ENCODE measurements at places on chromosomes 7 and 10.

- no peak for DNase-seq
Measured at GRCh38 chr7:132249256-132249971, 326.9 kb downstream of the PLXNA4 start.

DNA sequence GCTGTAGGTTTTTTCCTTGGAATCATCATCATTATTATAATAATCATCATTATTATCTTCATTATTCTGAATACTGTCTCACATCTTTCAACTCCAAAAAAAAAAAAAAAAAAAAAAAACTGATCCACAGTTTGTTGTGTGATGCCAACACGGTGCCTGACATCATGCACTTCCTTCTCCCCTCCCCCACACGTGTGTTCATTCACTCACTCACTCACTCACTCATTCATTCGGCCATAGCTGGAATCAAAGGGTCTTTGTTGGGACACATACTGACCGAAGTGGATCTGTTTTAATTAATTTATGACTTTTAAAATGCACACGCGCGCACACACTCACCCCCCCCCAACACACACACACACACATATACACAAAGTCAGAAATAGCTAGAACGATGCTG is 177.8 kb downstream of the PIP4K2A start:
- DNase-seq: no peak

DNA sequence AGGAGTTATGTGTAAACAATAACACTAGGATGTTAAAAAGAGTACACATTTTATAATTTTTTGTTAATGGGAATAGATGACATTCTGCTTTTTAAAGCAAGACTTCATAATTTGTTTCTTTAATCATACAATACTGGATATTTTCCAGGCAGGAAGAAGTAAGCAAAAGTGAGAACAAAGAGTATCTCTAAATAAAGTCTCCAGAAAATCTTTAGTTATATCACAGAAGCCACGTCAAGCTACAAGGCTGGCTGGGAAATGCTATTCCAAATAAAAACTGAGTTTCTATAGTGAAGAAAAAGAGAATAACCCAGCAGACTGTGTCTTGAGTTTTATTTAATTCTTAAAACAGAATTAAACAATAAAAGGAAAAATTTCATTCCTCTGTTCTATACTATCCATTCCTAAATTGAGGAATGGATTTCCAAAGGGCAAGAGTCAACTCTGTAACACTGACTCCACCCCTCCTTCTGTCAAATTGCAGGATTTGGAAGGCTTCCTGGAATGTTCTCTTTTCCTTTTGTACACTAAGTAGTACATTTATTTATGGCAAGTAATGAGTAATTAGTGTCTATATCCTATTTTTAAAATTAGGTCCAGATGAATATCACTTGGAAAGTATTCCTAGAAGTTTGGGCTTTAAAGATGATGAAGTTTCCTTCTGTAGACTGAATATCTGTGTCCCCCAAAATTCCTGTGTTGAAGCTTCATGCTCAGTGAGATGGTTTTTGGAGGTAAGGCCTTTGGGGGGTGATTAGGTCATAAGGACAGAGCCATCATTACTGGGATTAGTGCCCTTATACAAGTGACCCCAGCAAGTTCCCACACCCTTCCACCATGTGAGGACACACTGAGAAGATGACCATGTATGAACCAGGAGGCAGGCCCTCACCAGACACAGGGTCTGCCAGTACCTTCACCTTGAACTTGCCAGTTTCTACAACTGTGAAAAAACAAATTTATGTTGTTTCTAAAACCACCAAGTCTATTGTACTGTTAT is 290.9 kb downstream of the CRPPA start:
- peak; percentile 42 for DNase-seq

DNA sequence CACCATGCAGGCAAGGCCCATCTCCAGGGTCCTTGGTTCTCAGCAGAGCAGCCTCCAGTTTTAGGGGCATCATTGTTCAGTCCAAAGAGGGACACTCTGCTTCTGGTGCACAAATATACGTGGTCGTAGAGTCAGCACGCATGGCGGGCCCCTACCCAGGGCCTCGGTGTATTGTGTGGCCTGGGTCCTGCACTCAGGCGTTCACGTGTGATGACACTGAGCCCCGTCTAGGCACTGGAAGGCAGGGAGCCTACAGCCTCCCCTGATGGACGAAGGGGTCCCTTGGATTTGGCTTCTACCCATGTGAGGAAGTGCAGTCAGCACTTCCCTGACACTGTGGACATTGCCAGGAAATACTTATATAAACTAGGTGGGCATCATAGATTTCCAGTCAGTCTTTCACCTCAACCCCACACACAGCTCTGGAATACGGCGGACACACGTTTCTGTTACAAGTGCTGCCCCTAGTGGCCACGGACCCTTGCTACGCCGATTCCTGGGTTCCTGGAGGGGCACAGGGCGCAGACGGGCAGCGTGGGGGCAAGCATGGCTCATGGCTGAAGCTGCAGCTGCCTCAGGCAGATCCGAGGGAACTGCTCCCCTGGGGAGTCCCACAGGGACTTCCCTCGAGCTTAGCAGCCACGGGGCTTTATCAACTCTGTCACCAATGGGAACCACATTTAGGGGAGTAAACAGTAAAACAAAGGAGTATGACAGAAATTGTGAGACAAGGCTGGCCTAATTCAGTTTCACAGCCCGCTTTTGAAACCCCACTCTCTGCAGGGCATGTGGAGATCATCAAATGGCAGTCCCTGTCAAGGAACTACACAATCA is 25.4 kb downstream of the AIFM2 start:
- no peak for DNase-seq

GRCh38 chr7:106166651-106167342 is 54.7 kb upstream of the SYPL1 start:
- peak; percentile 22 for DNase-seq

- no peak for DNase-seq
Measured at GRCh38 chr7:67917437-67917755, 920.8 kb downstream of the TYW1 start.

- DNase-seq: no peak
Measured at GRCh38 chr7:150382844-150383225, 3.7 kb downstream of the ZNF775 start.

DNA sequence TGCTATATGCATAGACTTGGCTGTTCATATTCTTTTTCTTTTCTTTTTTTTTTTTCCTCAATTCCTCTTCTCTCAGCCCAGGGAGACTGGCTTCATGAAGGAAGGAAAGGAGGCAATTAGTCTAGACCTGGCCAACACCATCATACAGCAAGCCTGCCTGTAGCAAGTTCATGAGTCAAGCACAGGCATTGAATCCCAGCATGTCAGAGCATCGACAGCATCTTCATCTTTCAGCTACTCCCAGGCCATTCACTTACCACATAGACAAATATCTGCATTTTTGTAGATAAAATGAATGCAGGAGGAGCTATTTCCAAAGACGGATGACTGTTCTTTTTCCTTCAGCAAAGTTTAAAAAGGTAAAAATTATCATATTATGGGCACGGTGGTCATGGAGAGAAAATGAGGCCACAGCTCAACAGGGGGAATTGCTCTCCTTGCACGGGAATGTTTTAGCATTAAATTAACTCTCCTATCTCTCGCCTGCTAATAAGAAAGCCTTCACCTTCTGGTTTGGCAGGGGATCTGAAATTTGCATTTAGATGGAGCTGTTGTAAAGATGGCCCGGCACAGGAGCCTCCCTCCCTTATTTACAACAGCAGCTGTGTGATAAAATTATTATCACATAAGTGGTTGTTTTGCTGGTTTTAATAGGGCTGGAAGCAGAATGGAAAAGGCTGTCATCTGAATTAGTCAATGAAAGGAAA is 626.5 kb upstream of the AUTS2 start:
- DNase-seq: no peak

- DNase-seq: peak; percentile 44
Measured at GRCh38 chr7:85175217-85175616, 11.6 kb downstream of the SEMA3D start.

GRCh38 chr7:107100824-107101223 is 56.3 kb downstream of the PRKAR2B start:
- no peak for DNase-seq

DNA sequence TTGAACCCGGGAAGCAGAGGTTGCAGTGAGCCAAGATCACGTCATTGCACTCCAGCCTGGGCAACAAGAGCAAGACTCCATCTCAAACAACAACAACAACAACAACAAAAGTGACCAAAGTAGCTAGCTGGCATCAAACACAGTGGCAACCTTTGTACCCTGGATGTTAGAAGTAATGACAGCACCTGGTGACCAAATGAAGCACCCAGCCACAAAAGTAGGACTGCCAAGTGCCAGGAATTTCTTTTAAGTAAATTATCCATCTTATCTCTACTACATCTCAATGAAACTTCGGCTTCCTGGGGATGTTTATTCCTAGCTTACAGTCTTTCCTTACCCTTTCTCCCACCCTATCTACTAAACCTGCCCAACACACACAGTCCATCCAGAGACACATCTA is 18.8 kb downstream of the SRPK2 start:
- DNase-seq: no peak

GRCh38 chr7:83947260-83947659 is 247.3 kb downstream of the SEMA3A start:
- DNase-seq: no peak

DNA sequence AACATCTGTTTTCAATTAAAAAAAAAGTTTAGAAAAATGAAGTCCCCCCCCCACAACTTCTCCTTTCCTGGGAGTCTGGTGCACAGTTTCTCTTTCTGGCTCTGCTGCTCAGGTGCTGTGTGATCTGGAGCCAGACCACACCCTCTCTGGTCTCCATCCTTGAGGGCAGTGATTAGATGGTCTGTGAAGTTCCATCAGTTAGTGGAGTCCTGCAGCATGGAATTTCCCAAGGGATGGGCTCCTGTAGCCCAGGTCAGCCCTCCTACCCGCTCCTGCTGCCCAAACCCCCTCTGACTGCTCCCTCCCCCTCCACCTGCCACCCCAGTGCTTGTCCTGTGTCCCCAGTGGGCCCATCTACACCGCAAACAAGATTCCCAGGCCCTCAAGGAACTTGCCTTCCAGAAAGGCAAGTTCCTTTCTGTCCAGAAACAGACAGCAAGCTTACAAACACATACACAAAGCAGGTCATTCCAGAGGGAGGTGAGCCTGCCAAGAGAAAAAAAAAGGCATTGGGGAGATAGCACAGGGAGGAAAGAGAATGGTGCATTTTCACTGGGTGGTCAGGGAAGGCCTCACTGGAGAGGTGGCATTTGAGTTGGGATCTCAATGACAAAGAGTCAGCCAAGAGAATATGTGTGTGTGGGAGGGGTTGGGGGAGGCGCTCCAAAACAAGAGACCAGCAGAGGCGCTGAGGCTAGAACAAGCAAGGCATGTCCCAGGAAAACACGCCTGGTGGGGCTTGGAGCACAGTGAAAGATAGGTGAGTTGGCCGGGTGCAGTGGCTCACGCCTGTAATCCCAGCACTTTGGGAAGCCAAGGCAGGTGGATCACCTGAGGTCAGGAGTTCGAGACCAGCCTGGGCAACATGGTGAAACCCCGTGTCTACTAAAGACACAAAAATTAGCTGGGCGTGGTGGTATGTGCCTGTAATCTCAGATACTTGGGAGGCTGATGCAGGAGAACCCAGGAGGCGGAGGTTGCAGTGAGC is 49.5 kb upstream of the SLC29A3 start:
- no peak for DNase-seq

DNA sequence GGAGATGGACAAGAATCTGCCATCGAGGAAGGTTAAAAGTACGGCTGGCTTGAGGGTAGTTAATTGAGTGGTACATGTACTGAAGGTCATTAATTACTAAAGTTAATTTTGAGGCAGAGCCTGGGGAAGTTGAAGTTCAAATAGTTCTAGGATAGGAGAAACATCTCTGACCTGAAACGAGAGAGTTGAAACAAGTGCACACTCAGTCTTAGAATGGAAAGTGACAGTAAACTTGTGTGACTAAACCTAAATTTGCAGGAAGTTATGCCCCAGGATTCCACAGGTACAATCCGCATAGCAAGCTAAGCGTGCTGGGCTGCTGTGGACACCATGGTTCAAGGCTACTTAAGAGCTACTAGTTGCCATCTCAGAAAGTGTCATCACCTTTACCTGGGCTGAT is 209.9 kb downstream of the CHCHD3 start:
- no peak for DNase-seq

DNA sequence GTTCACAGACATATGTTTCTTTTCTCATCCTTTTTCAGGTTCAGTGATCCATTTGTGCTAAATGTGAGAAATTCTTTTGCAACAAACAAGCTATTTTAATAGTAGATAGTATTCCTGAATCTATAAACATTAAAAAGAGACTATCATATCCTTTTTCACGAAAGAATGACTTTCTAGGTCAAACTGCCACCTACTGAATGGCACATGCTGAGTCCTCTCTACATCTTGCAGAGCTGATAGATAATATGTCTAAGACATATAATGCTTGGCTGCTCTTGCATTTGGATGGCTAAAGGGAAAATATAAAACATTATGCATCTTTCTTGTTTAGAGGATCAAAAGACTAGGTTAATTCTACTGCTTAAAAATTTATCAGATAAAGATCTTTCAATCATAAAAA is 114.1 kb upstream of the SLC26A5 start:
- DNase-seq: no peak

DNA sequence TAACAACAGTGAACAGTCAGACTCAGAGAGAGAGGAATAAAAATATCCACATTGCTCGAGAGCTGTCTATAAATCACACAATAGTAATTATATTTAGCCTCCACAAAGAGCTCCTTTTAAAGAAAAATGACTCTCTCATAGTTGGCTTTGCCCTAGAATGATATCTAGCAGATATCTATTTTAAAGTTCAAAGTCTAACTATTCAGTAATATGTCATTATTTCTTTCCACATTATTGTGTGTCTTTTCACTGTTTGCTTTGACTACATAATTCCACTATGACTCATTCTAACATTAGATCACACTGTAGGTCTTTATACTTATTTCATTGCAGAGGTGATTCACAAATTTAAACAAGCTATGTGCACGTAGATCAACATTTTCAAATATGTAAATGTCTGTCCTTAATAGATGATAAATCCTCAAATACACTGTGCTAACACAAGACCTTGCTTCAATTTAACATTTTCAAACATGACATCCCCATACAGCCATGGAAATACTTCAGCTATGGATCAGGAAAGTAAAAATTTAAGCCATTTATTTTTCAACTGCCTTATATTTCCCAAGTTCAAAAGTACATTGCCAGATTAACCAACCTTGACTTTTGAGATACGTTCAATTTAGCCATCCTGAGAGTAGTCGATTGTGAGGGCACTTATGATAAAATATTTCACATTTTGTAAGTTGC is 99.9 kb upstream of the AKR1E2 start:
- DNase-seq: peak; percentile 62

- no peak for DNase-seq
Measured at GRCh38 chr7:26988836-26989374, 106.9 kb downstream of the HOXA1 start.

GRCh38 chr10:103991393-103992128 is 24.6 kb downstream of the SLK start:
- DNase-seq: no peak

GRCh38 chr7:7595451-7595850 is 28.8 kb downstream of the MIOS start:
- DNase-seq: no peak

DNA sequence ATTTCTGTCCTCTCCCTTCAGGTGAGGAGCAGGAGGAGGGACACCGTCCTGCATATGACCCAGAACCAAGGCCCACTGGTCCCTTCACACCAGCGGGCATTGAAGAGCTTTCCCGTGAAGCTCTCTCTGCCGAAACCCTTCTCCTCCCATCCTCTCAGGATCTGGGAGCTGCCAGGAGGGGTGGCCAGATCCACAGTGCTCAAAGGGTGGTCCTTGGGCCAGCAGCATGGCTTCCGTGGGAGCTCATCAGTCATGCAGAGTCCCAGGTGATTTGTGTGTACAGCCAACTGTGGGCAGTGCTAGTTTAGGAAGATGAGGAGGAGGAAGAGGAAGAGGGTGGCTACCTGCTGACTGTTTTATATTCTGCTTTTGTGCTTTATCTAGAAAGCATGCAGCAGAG is 28.4 kb downstream of the CNPY1 start:
- DNase-seq: no peak

- DNase-seq: no peak
Measured at GRCh38 chr10:25842146-25842545, 91.9 kb upstream of the MYO3A start.

Data from GM04503 (cell line).